ENCODE measurements at places on chromosomes 16 and 17. TPM values are rescaled to one million over a fixed set of nuclear protein-coding genes. Genes with fewer than 3 reads are reported as not detected.

The ZFHX3 gene
- total RNA-seq, result 12.4 TPM

The EXOSC6 gene
- 87.0 TPM for total RNA-seq

The BAHCC1 gene
- 0.68 TPM for total RNA-seq

The SERPINF2 gene
- 1.5 TPM for total RNA-seq

The ZSCAN10 gene
- not detected for total RNA-seq

The CRYM gene
- total RNA-seq, result 0.68 TPM

The MFSD6L gene
- under 0.01 TPM for total RNA-seq

The TMEM114 gene
- total RNA-seq, result not detected

The SLC12A3 gene
- total RNA-seq, result not detected

The AKAP1 gene
- 58.7 TPM for total RNA-seq

The KRTAP3-1 gene
- not detected for total RNA-seq

The SLFN13 gene
- 1.9 TPM for total RNA-seq

The SLC2A4 gene
- total RNA-seq, result 0.14 TPM

The CBX8 gene
- total RNA-seq, result 1.7 TPM
